ENCODE measurements at places on chromosomes 7 and 10. TPM values are rescaled to one million over a fixed set of nuclear protein-coding genes. Genes with fewer than 3 reads are reported as not detected.

DNA sequence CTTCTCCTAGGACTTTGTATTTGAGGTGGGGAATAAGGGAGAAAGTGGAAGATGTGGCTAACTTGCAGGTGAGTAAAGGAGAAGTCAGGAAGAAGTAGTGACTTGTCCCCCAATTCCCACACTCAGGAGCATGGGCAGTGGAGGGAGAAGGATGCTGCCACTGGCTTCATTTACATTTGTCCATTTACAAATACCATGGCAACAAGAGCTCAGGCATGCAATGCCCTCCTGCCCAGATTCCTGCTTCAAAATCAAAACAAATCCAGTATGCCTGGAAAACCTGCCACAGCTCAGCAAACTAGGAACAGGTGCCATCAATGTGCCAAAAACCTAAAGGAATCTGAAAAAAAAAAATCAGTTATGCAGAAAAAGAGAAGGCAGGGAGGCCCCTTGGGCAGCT, 139.9 kb downstream of the KCNMA1 start:
- no peak for DNase-seq

DNA sequence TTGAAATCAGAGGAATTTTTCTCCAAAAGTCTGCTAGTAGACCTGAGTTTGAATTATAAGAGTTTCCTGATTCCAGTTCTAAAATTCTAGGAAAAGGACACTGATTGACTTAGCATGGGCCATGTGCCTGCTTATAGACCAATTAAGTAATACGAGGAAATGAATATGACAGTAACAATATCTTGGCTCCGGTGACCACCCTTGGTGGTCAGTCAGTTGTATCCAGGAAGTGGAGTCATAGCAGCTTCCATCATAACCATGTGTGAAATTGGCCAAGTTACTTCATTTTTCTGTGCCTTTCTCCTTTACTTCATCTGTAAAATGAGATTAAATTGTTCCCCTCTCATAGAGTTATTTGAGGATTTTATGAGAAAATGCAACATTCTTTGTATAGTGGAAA, 66.9 kb downstream of the MTPAP start:
- DNase-seq = no peak

- no peak for DNase-seq
Observed at GRCh38 chr10:74677951-74678350, 148.4 kb upstream of the KAT6B start.

DNA sequence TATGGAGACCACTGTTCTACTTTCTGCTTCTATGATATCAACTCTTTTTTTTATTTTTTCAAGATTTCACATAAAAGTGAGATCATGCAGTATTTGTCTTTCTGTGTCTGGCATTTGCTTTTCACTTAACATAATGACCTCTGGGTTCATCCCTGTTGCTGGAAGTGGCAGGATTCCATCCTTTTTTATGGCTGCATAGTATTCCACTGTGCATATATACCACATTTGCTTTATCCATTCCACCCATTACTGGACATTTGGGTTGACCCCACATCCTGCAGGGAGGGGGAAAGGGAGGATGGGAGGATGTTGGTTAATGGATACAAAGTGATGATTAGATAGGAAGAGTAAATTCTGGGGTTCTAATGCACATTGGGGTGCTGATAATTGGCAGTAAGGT, 80.3 kb upstream of the NPTX2 start:
- DNase-seq = no peak

- no peak for DNase-seq
Observed at GRCh38 chr10:5971315-5971832, 6.0 kb downstream of the IL15RA start.

DNA sequence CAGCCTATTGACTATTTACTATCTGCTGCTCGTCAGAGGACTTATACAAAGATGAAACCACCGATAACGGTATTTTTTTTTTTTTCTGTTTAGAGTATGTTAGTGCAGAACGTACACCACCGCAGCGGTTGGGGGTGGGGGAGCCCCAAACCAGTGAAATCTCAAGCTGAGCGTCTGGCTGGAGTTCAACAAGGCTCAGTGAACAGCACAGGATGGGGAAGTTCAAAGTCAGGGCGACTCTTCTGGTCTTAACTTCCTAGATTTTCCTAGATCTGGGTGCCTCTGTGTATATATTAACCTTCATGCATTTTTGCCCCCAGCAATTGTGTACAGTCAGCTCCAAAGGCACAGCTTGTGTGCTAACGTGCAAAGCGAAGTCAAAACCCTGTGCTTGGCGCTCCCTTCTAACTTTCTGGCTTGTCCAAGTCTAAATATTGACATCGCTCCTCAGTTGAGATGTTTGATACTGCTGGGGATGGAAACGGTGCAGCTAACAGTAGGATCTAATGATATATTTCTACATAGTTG, 1.1 kb downstream of the RHOBTB1 start:
- peak; percentile 4 for DNase-seq

- DNase-seq = no peak
Observed at GRCh38 chr10:30683496-30683895, 53.9 kb upstream of the LYZL2 start.

DNA sequence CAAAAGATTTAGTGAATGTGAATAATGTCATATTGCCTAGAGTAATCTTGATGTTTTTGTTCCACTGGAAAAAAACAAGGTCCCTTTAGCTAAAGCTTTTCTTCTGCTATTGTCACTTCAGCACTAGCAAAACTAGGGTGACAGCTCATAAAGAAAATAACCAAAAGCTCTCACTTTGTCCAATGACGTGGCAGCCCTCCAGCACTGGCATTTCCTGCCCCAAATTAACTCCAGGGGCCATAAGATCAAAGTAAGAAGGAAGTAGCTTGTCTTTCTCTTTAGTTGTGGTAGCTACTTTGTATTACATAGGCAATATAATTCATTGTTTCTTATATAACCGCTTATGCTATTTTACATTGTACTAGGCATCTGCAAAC, 47.3 kb downstream of the LRRN3 start:
- DNase-seq = peak; percentile 20

- no peak for DNase-seq
Observed at GRCh38 chr7:107982918-107983389, 20.0 kb downstream of the LAMB1 start.

Gene PTPN20
- total RNA-seq = 2.1 TPM

Gene SAMD9L
- total RNA-seq = 23.2 TPM

Gene CYP26C1
- 0.35 TPM for total RNA-seq

Gene RPA3
- total RNA-seq = 13.7 TPM
